Stimulated activated naive CD8-positive, alpha-beta T cell treated with anti-CD3 and anti-CD28 coated beads, Interleukin-15, amount 100 ng/mL, for 72 hours (primary cell): ENCODE measurements at places on chromosomes 1 and 21.

GRCh38 chr1:30409476-30410152, 313.8 kb downstream of the MATN1 start:
- no peak for DNase-seq

DNA sequence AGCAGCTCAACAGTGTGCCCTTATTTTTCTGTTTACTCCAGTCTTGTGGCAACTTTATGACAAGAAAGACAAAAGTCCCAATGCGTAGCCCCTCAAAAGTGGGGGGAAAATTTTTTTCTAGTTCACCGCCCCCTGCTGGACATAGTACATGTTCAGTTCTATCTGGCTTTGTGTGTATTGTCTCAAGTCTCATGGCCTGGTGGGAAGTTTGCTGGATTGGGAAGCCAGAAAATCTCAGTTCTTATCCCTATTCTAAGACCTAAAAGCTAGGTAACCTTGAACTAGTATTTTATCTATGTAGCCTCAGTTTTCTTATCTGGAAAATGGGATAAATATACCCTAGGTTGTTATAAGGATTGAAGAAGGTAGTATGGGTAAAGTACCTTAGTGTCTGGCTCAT, 55.8 kb upstream of the LDLRAP1 start:
- no peak for DNase-seq

DNA sequence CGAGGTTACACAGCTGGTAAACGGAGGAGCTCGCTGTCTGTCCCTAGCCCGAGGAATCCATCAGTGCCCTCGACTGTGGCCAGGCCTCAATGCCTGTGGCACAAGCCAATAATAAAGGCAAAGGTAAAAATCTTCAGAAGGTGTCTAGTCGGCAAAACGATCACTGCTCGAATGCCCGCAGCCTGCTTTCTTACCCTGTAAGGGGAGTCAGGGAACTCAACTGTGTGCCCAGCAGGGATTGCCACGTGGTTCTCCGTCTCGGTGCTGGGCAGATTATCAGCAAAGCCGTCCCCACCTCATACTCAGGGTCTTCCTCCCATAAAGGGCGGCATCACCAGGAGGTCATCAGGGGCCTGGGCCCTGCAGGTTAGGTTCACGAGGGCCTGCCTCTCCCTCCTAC, 103.4 kb downstream of the PAX7 start:
- no peak for DNase-seq

DNA sequence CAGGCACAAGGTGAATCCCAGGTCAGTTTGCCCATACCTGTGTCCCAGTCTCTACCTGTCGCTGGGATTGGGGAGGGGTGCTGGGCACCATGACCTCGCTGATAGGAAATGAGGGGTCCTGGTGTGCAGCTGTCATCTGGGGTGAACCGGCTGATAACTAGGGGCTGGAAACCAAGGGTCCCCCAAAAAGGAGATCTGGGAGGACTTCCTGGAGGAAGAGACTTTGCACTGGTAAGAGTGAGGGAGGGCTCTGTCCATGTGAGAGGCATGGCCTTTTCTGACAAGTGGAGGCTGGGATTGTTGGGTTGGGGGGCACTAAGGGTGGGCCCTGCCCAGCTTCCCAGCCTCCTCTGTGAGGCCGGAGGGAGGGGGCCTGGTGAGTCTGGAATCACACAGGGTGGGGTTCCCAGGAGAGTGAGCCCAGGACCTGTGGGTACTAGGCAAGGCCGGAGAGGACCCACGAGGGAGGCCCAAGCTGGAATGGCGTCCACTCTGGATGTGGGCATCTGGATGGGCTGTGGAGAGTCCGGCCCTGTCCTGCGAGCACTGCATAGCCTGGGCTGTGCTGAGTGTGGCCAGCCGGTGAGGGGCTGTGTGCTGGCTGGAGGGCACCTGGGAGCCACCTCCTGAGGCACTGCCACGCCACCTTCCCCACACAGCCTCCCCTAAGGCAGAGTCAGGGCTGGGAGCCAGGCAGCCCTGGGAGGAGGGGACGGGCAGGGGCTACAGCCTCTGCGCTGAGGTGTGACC, 4.9 kb upstream of the PEX10 start:
- no peak for DNase-seq

- no peak for DNase-seq
Measured at GRCh38 chr1:232968965-232969364, 18.6 kb downstream of the NTPCR start.

DNA sequence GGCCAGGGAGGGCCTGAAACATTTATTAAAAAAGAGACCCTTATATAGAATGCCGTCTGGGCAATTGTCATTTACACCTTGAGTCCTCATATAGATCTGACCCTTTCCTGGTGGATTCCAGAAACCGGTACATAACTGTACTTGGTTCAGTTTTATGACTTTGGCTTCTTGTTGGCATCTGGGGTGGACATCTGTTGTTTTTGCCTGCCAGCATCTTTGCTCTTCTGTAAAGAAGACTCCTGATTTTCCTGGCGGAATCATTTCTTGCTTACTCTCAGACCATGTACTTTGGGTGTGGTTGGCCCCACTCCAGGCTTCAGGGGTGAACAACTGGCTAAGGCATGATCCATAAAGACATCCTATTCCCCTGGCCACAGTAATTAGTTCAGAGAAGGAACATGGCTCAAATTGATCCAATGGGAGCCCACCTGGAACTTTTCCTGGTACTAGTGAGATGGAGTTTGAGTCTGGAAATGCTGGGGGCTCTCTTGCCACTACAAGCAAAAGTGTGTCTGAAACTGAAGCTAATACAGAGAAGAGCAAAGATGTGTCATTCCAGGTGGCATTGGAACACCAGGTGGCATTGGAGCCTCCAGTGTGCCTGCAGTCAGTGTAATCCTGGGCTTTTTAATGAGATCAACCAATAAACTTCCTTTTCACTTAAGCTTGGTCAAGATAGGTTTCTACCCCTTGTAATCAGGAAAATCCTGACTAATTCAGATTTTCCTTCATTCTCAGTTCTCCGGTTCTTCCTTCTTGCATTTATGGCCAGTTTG, 332.5 kb upstream of the CAMK1G start:
- DNase-seq: no peak

- DNase-seq: no peak
Measured at GRCh38 chr1:197130677-197131304, 15.7 kb downstream of the ASPM start.

DNA sequence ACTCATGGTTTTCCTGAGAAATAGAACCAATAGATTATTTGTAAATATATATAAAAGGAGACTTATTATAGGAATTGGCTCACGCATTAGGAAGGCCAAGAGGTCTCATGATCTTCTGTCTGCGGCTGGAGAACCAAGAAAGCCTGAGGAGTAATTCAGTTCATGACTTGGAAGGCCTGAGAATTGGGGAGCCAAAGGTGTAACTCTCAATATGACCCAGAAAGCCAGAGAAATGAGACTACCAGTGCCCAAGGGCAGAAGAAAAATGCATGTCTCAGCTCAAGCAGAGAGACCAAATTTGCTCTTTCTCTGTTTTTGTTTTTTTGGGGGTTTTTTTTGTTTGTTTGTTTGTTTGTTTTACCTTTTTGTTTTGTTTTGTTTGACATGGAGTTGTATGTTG, 19.5 kb downstream of the SLAMF7 start:
- no peak for DNase-seq

GRCh38 chr1:199946305-199947155, 81.0 kb upstream of the NR5A2 start:
- no peak for DNase-seq

DNA sequence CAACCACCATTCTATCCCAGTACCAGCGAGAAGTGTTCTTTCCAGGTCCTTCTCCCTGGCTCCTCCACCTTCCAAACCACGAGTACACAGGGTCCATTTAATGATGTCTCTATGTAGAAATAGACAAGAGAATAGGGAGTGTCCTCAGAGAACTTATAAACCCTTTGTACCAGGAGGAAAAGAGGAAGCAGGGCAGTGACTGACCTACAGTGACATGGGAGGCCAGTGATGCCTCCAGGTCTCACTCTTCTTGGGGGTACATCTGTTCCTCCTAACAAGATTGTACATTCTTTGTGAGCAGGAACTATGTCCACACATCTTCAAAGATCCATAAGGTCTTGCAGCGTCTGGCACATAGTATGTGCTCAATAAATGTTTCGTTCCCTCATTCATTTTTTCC, 18.7 kb upstream of the FMOD start:
- DNase-seq: no peak

DNA sequence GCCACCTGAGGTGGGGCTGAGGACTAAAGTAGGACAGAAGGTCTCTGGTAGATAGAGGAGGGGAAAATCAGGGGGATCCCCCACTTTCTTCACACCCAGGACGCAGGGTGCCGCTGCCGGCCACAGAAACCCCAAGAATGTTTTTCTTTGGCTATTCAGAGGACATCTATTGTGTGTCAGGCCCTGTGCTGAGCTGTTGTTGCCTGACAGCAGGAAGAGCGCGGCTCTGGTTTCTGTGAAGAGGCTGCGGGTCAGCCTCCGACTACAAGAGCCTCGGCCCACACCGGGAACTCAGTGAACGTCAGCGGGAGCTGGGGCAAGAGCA, 407 bp upstream of the PIGV start:
- peak; percentile 95 for DNase-seq

DNA sequence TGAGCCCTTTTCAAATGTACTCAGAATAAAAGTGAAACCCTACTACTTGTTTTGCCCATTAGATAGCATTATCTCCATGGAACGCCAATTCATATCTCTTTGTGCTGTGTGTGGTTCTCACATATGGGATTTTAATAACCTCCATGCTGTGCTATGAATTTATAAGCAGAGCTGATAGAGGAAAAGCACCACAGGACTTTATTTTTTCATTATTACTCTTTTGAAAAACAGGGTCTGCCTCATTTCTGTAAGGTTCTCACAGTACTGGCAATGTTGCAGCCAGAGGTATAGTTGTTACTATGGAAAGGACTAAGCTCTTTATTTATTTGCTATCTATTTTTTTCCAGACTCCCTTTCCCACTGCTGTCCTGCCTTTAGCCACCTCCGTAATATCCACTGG, 313.7 kb downstream of the ST6GALNAC3 start:
- DNase-seq: no peak

- DNase-seq: no peak
Measured at GRCh38 chr1:14926818-14927575, 226.6 kb upstream of the TMEM51 start.

DNA sequence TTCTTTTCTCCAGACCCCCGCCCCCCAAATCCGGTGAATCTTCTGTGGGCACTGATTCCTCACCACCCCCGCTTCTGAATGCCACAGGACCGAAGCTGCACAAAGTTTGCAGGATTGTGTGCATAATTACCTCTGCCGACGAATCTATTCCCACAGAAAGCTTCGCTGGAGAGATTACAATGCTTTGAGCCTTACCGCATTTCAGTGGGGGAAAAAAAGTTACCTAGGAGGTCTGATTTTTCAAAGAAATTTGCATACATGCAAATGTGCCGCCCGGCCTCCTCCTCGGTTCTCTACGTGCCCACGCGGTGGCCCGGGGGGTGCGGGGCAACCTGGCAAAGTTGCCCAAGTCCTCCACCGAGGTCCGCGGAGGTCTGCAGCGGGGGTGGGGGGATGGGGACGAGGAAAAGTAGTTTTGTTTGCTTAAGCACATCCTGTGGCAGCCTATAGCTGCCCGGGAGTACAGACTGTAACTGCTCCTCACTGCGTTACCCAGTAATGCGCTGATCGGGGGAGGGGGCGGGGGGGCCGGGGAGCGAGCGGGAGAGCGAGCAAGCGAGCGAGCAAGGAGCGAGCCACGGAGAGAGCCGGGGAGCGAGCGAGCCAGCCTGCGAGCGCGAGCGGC, 563 bp upstream of the NFIA start:
- DNase-seq: peak; percentile 84

GRCh38 chr1:46248122-46248920, 758 bp downstream of the RAD54L start:
- DNase-seq: peak; percentile 46

- peak; percentile 80 for DNase-seq
Measured at GRCh38 chr1:25810341-25811299, 9.1 kb upstream of the MTFR1L start.

- DNase-seq: no peak
Measured at GRCh38 chr1:221279146-221279545, 399.9 kb downstream of the HLX start.

GRCh38 chr1:68653882-68654281, 157.0 kb upstream of the DEPDC1 start:
- no peak for DNase-seq

- DNase-seq: no peak
Measured at GRCh38 chr1:18324246-18324645, 156.5 kb upstream of the KLHDC7A start.

DNA sequence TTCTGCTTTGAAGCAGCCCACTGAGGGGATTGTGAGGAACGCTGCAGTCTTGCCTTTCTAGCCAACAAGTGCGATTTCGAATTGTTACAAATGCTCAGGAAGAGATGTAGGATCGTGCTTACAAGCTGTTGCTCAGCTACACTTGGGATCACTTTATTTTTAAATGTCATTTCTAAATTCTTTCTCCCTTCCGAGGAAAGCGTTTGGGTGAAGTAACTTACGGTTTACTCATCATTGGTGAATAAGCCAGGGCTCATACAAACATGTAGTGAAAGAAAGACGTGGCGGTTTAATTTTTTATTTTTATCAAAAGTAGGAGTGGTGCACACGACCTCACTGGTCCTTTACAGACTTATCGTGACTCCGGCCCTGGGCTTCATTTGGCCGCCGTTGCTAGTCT, 386.6 kb downstream of the KIF26B start:
- DNase-seq: no peak

DNA sequence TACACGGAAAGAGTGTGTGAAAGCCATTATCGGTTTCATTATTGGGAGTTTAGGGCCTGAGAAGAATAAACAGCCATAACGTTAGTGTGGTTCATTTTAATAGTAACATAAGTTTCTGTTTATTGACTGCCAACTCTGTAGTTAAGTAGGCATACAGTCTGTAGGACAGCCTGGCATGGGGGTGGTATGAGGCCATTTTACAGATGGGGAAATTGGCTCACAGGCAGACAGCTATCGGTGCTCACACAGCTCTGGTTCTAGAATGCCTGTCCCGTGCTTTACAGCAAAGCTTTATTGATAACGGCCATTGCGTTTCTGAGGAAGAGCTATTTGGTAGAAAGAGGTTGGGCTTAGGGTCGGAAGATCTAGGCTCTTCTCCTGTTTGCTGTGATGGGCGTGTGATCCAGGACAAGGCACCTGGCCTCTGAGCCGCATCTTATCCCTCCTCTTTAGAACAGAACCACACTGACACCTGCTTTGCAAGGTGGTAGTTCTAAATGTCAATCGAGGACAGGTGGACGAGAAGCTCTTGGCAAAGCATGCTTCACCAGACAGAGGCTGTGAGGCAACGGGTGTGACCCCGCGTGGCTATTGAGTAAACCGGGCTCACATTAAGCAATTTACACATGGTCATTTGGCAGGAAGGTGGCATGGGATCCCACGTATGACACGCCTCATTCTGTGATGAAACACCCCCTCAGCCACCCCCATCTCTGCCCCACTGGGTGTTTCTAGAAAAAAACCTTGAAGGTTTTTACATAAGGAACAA, 14.9 kb downstream of the ETS2 start:
- no peak for DNase-seq
